ENCODE measurements at places on chromosomes 2 and 18.

DNA sequence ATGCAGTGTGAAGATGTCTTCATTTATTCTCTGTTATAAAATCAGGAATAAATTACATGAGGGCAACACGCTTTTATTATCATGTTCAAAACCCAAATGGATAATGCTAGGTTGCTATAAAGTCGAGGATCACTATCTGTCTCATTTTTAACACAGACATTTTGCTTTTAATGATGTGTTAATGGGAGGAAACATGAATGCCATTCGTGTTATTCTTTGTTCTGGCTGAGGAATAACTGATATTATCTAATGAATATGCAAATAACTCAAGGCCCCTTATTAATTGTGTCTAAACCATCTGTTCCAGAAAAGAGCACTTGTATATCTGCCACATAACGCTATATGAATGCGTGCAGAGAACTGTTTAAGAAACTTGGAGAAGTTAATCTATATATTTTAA, 576.1 kb downstream of the DCDC2C start:
- DNase-seq, result no peak

GRCh38 chr2:120771111-120771780, 35.6 kb downstream of the GLI2 start:
- no peak for DNase-seq

- no peak for DNase-seq
Measured at GRCh38 chr2:168137510-168138180, 109.8 kb downstream of the STK39 start.

GRCh38 chr2:68564426-68564825, 79.0 kb upstream of the PROKR1 start:
- DNase-seq, result no peak

DNA sequence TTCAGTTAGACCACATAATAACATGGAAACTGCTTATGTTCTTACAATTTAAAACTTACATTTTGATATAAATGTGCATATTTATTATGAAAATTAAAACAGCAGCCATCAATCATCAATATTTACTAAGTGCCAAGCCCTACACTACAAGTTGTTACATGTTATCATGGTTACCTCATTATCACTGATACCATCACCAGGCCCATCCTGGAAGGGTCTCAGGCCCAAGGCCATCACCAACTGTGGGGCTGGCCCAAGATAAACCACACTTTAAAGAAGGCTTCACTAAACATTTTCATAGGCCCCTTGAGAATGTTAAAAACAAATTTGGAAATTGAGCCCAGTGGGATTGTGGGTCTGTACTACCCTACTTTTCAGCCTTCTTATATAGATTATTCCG, 6.4 kb downstream of the ITSN2 start:
- DNase-seq, result no peak

Measured in HEK293T (cell line).